Activated CD8-positive, alpha-beta memory T cell treated with anti-CD3 and anti-CD28 coated beads, Interleukin-2, amount 10 ng/mL, durations not matched to agents 7 days and 5 days (primary cell): ENCODE measurements at places on chromosomes 3 and 15. TPM values are rescaled to one million over a fixed set of nuclear protein-coding genes. Genes with fewer than 3 reads are reported as not detected.

Gene CYP8B1
- not detected for total RNA-seq

DNA sequence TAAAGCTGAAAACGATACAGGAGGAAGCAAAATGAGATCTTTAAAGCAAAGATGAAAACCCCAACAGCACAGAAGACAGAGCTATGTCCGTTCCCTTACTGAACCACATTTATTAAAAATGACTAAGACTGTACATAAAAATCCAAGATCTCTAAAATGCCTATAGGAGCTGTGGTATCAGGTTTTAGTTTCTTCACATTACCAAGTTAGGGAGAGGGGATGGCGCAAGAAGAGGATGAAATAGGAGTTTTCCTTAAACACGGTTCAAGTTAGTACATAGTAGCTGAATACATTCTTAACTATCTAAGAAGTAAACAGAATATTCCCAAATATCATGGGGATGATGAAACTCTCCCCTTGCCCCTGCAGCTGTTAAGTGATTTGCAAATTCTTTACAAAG, 6.3 kb downstream of the EOMES start:
- H3K36me3 ChIP-seq = peaks cover 20% of the 10 kb centered on the region
- H3K27ac ChIP-seq = peak overlapping the region; percentile 77
- H3K4me3 ChIP-seq = peak overlapping the region; percentile 86
- peaks cover 44% of the 10 kb centered on the region for H3K4me1 ChIP-seq
- DNase-seq = no peak
- peaks cover 36% of the 10 kb centered on the region for H3K27me3 ChIP-seq

DNA sequence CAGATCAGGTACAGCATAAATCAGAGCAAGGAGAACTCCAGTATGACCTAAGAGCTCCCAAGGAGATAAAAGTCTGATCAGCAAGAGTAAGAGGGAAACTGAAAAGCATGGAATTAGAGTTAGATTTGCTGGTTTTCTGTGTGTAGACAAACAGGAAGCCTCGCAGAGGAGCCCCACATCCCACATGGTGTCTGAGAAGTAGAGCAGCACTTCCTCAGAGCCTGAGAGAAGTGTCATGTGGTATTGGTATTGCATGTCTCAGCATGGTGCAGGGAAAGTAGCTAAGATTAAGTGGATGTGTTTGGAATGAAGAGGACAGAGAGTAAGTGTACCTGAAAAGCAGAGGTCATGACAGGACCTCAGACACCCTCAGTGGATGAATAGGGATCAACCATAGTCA, 175.4 kb upstream of the GBE1 start:
- no peak overlapping the region for H3K4me3 ChIP-seq
- H3K27ac ChIP-seq = no peak overlapping the region
- H3K27me3 ChIP-seq = no peaks in the 10 kb centered on the region
- no peaks in the 10 kb centered on the region for H3K36me3 ChIP-seq
- no peaks in the 10 kb centered on the region for H3K4me1 ChIP-seq

- H3K27me3 ChIP-seq = no peaks in the 10 kb centered on the region
- no peak overlapping the region for H3K27ac ChIP-seq
- peaks cover 5% of the 10 kb centered on the region for H3K36me3 ChIP-seq
- peaks cover 11% of the 10 kb centered on the region for H3K4me1 ChIP-seq
These were observed 120.0 kb downstream of the FNDC3B start for GRCh38 chr3:172159376-172159775.

DNA sequence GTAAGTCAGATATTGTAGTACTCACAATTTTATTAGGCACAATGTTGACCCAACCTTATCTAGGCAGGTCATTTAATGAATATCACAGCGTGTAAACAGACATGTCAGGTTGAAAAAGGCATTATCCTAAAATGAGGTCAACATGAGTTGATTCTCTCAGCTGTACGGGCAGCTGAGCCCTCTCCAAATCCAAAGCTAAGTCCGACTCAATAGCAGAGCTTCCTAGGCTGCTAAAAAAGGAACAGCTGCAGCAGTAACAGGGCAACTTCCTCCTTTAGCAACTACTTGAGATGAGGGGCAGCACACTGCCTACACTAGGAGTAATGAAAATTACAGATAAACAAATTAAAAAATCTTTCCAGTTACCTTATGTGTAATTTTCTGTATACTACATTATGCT, 189.2 kb downstream of the CADM2 start:
- no peaks in the 10 kb centered on the region for H3K27me3 ChIP-seq
- H3K4me1 ChIP-seq = no peaks in the 10 kb centered on the region
- H3K36me3 ChIP-seq = no peaks in the 10 kb centered on the region
- DNase-seq = no peak

GRCh38 chr3:86180696-86181095, 810.3 kb downstream of the VGLL3 start:
- H3K4me3 ChIP-seq = no peak overlapping the region
- H3K27me3 ChIP-seq = no peaks in the 10 kb centered on the region
- DNase-seq = no peak
- no peaks in the 10 kb centered on the region for H3K36me3 ChIP-seq
- no peak overlapping the region for H3K27ac ChIP-seq
- H3K4me1 ChIP-seq = no peaks in the 10 kb centered on the region

- H3K4me3 ChIP-seq = no peak overlapping the region
- no peak overlapping the region for H3K27ac ChIP-seq
- no peak for DNase-seq
- H3K4me1 ChIP-seq = peaks cover 57% of the 10 kb centered on the region
- no peaks in the 10 kb centered on the region for H3K27me3 ChIP-seq
These were observed 217.3 kb downstream of the SHQ1 start for GRCh38 chr3:72630969-72631344.

DNA sequence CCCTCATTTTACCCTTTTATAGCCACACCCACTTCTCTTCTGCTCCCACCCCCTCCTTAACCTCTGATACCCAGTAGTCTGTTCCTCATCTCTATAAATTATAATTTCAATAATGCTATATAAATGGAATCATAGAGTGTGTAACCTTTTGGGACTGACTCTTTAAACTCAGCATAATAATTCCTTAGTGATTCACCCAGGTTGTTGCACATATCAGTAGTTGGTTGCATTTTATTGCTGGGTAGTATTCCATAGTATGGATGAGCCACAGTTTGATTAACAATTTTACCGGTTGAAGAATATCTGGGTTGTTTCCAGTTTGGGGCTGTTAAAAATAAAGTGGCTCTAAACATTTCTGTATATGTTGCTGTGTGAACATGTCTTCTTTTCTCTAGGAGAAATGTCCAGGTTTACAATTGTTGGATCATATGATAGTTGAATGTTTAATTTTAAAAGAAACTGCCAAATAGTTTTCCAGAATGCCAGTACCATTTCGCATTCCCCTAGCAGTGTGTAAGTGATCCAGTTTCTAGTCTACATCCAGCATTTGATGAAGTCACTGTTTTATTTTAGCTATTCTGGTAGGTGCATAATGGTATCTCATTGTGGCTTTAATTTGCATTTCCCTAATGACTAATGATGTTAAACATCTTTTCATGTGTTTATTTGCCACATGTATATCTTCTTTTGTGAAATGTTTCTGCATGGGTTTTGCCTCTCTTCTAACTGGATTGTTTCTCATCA, 68.5 kb downstream of the VPS8 start:
- H3K4me1 ChIP-seq = no peaks in the 10 kb centered on the region
- no peak for DNase-seq
- no peaks in the 10 kb centered on the region for H3K27me3 ChIP-seq
- peaks cover 35% of the 10 kb centered on the region for H3K36me3 ChIP-seq
- no peak overlapping the region for H3K27ac ChIP-seq

GRCh38 chr3:94305835-94306611, 243.2 kb downstream of the NSUN3 start:
- DNase-seq = no peak
- no peaks in the 10 kb centered on the region for H3K27me3 ChIP-seq
- no peaks in the 10 kb centered on the region for H3K4me1 ChIP-seq
- H3K27ac ChIP-seq = no peak overlapping the region
- H3K36me3 ChIP-seq = no peaks in the 10 kb centered on the region
- no peak overlapping the region for H3K4me3 ChIP-seq

DNA sequence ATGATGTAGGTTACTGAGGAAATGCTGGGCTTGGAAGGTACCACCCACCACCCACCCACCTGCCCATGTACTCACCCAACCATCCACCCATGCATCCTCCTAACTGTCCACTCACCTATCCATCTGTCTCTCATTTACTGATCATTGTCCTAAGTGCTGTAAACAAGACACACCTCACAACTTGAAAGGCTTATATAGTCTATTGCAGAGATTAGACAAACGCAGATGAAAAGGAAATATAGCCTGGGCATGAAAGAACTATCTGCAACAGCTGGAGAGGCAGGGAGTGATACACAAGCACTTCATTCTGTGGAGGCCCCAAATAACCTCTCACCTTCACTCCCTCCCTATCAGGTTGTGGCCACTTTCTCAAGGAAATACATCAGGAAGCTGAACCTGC, 54.0 kb downstream of the DAPK2 start:
- no peaks in the 10 kb centered on the region for H3K27me3 ChIP-seq
- peaks cover 38% of the 10 kb centered on the region for H3K4me1 ChIP-seq
- DNase-seq = no peak
- no peak overlapping the region for H3K4me3 ChIP-seq
- no peaks in the 10 kb centered on the region for H3K36me3 ChIP-seq

GRCh38 chr3:148162132-148162531, 535.6 kb upstream of the AGTR1 start:
- H3K36me3 ChIP-seq = no peaks in the 10 kb centered on the region
- H3K4me3 ChIP-seq = no peak overlapping the region
- no peak for DNase-seq
- no peaks in the 10 kb centered on the region for H3K27me3 ChIP-seq

DNA sequence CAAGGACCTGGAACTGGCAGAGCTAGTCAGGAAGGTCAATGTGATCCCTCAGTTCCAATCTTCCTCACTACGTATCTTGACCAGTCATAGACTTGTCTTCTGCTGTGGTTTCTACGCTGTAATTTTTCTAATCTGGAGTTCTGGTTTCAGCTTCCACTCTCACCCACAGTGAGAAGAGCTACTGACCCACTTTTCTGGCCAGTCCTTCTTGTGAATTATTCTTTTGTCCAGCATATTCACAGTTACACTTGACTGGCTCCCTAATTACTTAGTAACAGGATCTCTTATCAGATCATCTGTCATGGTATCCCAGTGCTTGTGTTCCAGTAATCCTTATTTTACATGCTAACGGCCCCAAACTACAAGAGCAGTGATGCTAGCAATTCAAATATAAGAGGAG, 72.4 kb upstream of the MME start:
- H3K27me3 ChIP-seq = no peaks in the 10 kb centered on the region
- DNase-seq = no peak
- H3K36me3 ChIP-seq = no peaks in the 10 kb centered on the region
- no peak overlapping the region for H3K27ac ChIP-seq

GRCh38 chr3:115975353-115975752, 352.0 kb downstream of the GAP43 start:
- H3K27me3 ChIP-seq = peaks cover 3% of the 10 kb centered on the region
- DNase-seq = no peak
- H3K36me3 ChIP-seq = no peaks in the 10 kb centered on the region
- no peaks in the 10 kb centered on the region for H3K4me1 ChIP-seq

GRCh38 chr3:48688737-48689075, 3.0 kb upstream of the NCKIPSD start:
- peaks cover 37% of the 10 kb centered on the region for H3K36me3 ChIP-seq
- no peak overlapping the region for H3K4me3 ChIP-seq
- H3K27me3 ChIP-seq = no peaks in the 10 kb centered on the region
- H3K4me1 ChIP-seq = peaks cover 19% of the 10 kb centered on the region
- DNase-seq = no peak

Gene CALML4
- total RNA-seq = 13.1 TPM

DNA sequence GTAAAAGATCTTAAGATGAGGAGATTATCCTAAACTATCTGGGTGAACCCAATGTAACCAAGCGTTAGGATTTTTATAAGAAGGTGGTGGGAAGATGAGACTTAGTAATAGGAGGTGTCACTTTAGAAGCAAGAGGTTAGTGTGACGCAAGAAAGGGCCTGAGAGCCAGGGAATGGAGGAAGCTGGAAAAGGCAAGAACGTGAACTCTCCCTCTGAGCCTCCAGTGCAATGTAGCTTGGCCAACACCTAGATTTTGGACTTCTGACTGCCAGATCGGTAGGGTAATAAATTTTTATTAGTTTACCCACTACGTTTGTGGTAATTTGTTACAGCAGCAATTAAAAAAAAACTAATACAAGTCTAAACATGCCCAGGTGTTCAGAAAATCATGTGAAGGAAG, 20.8 kb upstream of the CNTN6 start:
- DNase-seq = no peak
- no peak overlapping the region for H3K4me3 ChIP-seq
- no peaks in the 10 kb centered on the region for H3K4me1 ChIP-seq
- no peaks in the 10 kb centered on the region for H3K27me3 ChIP-seq
- no peak overlapping the region for H3K27ac ChIP-seq
- no peaks in the 10 kb centered on the region for H3K36me3 ChIP-seq

Gene CFAP44
- 3.4 TPM for total RNA-seq
